ENCODE measurements at places on chromosomes 12 and 14. TPM values are rescaled to one million over a fixed set of nuclear protein-coding genes. Genes with fewer than 3 reads are reported as not detected.
A peak's percentile ranks its signal among the peaks of the same experiment; 100 is the strongest.

DNA sequence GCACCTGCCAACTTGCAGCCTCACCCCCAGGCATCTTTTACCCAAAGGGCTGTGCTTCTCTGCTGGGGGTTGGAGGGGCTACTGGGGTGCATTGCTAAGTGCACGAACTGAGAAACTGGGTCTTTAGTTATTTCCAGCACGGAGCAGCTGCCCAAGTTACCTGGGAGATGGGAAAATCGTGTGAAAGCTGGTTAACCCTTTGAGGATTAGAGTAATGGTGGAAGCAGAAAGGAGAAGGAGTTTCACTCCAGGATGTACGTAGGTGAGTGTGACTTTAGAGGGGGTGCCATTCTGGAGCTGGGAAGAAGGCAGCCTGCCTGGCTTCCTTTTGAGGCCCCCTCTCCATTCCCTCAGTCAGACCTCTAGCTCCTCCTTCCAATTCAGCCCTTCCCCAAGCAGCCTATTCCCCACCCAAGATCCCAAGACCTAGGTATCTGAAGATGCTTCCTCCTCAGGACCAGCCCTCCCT, 1.0 kb upstream of the ADCY6 start:
- peak overlapping the region; percentile 10 for H3K4me3 ChIP-seq
- H3K36me3 ChIP-seq = no peaks in the 10 kb centered on the region
- DNase-seq = no peak
- no peaks in the 10 kb centered on the region for H3K27me3 ChIP-seq
- peaks cover 13% of the 10 kb centered on the region for H3K4me1 ChIP-seq

GRCh38 chr12:77062396-77062795, 3.0 kb downstream of the E2F7 start:
- DNase-seq = no peak
- H3K36me3 ChIP-seq = peaks cover 36% of the 10 kb centered on the region
- H3K4me1 ChIP-seq = peaks cover 52% of the 10 kb centered on the region

- no peak overlapping the region for H3K27ac ChIP-seq
- H3K27me3 ChIP-seq = no peaks in the 10 kb centered on the region
- H3K4me3 ChIP-seq = no peak overlapping the region
- no peak for DNase-seq
These were observed 258.9 kb downstream of the DPF3 start for GRCh38 chr14:72634691-72635616.

Gene FRMD6
- total RNA-seq = 498 TPM

Data from astrocyte (in vitro differentiated cells and primary cell).